G401 (cell line): ENCODE measurements at places on chromosomes 11 and 22.
A peak's percentile ranks its signal among the peaks of the same experiment; 100 is the strongest.

DNA sequence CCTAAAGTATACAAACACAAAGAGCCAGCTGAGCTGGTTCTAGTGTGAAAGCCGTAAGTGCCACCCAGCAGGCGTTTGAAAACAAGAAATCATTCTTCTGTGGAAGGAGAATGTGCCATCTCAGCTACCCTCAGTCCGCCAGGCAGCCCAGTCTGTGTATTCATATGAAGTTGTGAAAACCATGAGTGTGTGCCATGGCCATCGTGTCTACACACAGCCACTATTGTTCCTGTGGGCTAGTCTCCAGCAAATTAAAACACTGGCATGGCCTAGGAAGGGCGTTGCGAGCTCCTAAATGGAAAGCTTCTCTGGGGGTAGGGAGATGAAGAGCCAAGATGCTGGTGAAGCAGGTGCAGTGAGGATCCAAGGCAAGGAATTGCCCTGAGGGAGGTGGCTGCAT lies 51.5 kb upstream of the HORMAD2 start:
- no peak for DNase-seq

DNA sequence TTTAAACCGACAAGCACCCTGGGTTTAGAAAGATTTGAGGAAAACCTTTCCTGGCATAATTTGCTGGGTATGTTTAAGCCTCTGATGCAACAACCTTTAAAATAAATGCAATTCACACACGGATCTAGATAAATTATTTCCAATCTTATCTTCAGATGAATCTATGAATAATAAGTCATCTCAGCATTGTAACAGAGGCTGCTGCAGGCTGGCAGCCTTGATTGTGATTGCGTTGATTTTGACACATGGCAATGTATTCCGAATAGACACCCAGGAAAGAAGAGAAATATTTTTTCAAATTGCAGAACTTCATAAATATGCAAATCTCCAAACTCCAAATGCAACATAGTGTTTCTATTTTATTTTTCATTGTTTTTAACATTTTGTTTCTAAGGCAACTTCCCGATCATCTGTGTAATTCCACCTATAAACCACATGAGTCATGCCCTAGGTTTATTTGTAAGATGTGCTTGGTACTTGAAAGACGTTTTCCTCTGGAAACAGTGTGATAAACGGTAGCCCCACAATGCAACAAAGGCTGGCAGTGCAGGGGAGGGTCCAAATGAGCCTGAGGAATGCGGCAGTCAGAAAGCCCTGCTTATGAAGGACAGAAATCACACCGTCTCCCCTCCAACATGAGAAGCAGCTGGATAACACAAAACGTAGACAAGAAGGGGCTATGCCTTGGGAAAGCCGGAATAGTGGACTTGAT lies 359.0 kb downstream of the BRD1 start:
- no peak for DNase-seq

- no peak for DNase-seq
Measured at GRCh38 chr22:45680932-45681700, 9.5 kb downstream of the ATXN10 start.

DNA sequence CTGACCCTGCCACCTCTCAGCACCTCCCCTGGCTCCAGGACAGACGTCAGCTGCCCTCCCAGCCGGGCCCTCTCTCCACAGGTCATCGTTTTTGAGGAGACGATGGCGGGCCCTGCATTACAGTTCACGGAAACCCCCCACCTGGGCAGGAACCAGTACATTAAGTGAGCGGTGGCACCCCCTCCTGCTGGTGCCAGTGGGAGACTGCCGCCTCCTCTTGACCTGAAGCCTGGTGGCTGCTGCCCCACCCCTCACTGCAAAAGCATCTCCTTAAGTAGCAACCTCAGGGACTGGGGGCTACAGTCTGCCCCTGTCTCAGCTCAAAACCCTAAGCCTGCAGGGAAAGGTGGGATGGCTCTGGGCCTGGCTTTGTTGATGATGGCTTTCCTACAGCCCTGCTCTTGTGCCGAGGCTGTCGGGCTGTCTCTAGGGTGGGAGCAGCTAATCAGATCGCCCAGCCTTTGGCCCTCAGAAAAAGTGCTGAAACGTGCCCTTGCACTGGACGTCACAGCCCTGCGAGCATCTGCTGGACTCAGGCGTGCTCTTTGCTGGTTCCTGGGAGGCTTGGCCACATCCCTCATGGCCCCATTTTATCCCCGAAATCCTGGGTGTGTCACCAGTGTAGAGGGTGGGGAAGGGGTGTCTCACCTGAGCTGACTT lies 37.0 kb downstream of the B3GAT1 start:
- DNase-seq, result no peak

GRCh38 chr11:102138670-102139069 lies 28.4 kb downstream of the YAP1 start:
- DNase-seq, result no peak

DNA sequence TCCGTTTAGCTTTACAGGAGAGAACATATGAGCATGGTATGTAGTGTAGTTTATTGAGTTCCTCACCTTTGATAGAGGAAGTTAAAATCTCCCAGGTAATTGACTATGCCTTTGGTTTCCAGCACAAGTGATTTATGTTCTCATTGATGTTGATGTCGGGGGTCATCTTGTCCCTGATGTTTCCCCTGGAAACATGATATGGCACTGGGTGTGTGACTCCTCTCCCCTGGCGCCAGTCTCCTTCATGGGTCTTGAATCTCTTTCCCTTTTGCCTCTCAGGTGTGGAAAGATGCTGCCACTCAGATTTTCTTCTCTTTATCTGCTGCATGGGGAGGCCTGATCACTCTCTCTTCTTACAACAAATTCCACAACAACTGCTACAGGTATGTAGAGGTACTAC lies 28.3 kb downstream of the SLC6A5 start:
- DNase-seq, result no peak

- DNase-seq, result no peak
Measured at GRCh38 chr11:575313-575995, 816 bp upstream of the PHRF1 start.

DNA sequence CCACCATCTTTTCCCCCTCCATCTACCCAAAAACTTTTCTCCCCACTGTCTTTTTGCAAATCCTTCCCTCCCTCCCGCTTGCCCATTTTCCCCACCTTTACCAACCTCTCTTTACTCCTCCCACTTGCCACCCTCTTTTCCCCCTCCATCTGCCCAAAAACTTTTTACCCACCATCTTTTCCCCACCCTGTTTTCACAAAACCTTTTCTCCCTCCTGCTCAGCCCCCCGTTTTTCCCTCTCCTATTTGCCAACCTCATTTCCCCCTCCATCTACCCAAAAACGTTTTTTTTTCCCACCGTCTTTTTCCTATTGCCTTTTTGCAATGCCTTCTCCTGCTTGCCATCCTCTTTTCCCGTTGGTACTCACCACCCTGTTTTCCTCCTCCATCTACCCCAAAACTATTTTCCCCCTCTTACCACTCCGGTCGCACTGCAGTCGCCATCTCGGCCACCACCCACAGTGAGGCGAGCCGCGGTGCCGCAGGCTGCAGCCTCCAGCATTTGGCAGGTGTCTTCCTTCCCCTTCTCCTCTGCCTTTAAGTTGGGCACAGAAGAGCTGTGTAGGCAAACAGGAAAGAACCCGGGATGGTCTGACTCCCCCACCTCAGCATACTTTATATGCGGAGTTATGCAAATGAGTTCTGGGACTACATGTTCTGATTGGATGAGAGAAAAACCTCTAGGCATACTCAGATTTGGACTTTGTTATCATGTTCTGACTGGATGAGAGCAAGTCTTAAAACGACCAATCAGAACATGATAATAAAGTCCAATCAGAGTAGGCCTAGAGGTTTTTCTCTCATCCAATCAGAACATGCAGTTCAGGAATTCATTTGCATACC lies 121.2 kb upstream of the VPREB1 start:
- DNase-seq, result no peak

DNA sequence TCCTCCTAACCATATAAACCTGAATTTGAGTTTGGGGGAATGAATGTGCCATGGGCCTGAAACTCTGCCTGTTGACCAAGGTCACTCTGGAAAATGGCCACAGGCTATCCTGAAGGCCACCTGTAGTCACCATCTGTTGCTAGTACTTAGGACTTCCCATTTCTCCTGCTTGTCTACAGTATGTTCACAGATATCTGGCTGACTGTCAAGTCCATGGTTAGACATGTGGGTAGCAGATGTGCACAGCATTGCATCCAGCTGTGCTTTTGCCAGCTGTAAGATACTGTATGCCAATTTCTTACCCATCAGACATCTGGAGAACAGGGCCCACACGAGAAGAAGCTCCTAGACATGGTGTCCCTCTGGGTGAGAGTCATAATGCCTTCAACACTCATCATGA lies 475.4 kb downstream of the INSC start:
- DNase-seq, result peak; percentile 34

DNA sequence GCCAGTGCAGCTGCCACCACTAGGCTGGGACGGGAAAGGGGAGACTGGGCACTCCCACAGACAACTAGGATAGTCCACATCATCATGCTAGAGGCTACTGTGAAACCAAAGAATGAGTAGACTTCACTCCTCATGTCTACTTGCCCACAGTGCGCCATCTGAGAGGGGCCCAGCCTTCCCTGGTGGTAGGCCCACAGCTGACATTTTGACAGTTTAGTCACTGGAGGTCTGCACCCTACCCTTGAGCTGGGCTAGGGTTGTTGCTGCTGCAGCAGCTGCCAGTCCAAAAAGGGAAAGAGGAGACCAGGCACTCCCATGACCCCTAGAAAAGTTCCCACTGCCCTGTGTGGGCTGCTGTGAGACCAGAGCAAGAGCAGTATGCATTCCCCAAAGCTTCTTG lies 141.2 kb downstream of the DLG2 start:
- no peak for DNase-seq

DNA sequence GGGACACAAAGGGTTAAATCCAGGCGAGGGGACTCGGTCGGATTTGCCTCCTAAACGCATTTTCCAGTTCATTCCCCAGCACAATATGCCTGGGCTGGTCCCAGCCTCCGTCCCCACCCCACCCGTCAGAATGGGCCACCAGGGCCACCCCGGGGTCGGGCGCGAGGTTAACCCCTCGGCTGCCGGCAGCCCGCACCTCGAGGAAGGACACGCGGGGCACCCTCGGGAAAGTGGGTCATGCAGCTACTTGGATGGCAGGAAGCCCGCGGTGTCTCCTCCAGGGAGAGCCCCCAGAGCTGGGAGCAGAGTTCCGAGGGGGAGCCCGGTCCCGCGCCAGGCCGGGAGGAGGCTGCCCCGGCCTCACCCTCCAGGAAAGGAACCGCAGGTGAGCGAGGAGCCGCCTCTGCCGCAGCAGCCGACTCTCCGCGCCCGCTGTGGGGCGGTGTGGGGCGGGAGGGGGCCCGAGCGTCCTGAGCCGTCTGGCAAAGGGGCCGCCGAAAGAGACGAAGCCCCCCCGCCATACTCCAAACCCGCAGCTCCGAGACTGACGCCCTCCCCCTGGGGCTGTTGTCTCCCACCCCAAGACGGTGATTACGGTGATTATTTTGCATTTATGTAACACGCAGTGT lies 1.4 kb downstream of the NECTIN1 start:
- peak; percentile 36 for DNase-seq

- no peak for DNase-seq
Measured at GRCh38 chr11:80443177-80443576, 1002.3 kb upstream of the TENM4 start.

DNA sequence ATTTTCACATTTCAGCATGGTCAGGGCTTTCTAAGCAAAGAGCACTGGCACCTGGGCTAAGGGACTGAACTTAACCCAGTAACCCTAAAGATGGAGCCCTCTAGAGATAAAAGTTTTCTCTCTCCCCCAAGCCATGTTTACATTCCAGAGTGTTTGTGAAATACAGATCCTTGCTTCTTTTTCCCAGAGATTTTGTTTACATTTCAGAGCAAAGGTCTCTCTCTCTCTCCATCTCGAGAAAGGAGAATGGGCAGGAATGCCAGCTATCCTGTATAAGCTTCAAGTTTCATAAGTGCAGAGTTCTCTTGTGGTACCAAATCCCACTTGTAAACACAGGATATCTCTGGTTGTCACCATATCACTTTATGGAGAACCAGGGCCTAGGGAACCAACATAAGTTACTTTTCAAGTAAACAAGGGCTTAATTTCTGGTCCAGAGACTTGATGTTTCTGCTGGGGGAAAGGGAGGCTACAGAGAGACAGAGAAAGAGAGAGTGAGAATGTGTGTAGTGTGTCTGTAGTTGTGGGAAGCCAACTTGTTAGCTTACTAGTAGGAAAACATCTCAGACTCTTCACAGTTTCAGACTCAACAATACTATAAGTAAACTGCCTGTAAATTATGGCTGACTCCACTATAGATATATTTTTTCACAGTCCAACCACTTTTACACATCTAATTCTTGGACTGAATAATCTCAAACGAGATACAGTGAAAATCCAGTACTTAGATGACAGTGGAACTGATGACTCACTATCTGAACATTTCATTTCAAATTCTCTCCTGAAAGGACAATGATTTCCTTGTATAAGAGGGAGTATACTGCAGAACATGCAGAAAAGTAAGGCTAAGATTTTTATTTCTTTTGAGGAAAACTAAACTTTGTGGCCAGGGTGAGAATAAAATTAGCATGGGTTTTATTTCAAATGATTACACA lies 76.2 kb downstream of the ARHGAP32 start:
- no peak for DNase-seq

DNA sequence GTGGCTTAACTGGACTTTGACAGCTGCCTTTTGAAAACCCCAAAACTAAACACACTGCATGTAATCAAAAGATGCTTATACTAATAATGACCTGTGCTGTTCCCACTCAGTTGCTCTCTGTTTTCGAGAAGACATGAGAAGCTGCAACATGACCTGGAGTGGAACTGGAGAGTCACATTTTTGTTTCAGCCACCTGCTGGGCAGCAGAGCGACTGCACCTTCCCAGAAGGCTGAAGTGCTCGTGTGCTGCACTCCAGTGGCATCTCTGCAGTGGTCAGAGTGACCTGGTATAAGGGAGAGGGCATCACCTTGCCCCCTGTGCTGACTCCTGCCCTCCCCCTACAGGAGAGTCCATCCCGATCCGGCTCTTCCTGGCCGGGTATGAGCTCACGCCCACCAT lies 8.6 kb downstream of the THYN1 start:
- DNase-seq, result no peak

- no peak for DNase-seq
Measured at GRCh38 chr11:22989371-22989770, 129.1 kb upstream of the CCDC179 start.

GRCh38 chr11:87036756-87037449 lies 831 bp upstream of the TMEM135 start:
- DNase-seq, result peak; percentile 66

DNA sequence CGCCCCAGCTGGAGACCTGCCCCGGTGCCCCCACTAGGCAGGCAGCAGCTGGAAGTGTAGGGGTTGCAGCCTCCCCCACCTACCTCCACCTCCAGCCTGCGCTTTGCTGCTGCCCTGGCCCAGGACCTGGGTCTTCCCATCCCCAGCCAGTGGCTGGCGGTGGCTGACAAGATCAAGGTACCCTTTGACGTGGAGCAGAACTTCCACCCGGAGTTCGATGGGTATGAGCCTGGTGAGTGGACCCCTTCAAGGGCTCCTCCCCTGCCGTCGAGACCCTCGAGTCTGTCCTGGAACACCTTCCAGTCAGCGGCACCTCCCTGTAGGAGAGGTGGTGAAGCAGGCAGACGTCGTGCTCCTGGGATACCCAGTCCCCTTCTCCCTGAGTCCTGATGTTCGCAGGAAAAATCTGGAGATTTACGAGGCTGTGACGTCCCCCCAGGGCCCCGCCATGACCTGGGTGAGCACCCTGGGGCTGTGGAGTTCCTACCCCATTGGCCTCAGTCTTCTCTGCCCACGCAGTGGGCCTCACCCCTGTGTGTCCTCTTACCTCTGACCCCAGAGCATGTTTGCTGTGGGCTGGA lies 4.4 kb downstream of the PGGHG start:
- DNase-seq, result no peak

- no peak for DNase-seq
Measured at GRCh38 chr11:7341551-7341950, 89.8 kb downstream of the SYT9 start.
